ENCODE measurements at places on chromosomes 6 and 20.

GRCh38 chr20:56845546-56846086, 216.5 kb downstream of the TFAP2C start:
- no peak for DNase-seq

DNA sequence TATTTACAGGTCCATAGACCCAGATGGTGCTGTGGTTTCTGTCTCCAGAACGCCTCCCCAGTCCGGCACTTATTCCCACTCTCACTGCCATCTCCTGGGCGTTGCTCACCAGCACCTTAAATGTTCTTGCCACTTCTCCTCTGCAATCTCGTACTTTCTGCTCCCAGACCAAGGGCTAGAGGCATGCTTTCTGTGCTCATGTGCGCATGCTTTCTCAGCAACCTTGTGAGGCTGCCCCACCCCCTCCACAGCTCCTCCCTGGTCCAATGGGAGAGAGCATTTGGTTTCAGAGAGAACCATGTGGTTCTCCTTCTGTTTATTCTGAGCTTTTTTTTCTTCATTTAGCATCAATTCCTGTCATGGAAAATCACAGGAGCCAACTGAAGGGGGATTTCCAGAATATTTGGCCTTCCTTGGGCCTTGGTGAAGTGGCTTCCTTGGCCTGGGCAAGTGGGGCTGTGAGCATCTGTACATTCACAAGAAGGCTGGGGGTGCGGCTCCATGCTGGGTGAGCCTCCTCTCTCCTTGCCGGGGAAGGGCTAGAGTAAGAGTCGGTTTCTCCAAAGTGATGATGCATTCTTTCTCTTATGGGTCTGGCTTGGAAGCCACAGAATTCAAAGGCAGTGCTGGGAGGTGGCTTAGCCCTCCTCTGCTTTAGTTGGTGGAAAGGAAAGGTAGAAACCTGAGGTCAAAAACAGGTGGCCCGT, 66.6 kb downstream of the PHACTR3 start:
- no peak for DNase-seq

DNA sequence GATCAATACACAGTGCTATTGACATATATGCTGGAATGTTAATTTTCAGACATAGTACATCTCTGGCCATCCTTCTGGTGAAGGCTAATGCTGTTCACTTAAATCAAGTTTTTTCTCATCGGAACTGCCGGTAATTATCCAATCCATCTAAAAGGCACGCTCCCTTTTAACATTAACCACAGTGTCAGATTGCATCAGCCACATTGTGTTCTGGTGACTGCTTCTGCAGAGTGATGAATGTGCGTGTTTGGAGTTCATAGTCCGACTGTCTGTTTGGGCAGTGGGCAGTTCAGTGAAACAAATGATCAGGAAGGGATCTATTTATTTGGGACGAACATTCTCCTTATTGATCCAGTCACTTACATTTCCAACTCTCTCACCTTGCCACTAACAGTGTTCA, 49.5 kb downstream of the SOBP start:
- no peak for DNase-seq

DNA sequence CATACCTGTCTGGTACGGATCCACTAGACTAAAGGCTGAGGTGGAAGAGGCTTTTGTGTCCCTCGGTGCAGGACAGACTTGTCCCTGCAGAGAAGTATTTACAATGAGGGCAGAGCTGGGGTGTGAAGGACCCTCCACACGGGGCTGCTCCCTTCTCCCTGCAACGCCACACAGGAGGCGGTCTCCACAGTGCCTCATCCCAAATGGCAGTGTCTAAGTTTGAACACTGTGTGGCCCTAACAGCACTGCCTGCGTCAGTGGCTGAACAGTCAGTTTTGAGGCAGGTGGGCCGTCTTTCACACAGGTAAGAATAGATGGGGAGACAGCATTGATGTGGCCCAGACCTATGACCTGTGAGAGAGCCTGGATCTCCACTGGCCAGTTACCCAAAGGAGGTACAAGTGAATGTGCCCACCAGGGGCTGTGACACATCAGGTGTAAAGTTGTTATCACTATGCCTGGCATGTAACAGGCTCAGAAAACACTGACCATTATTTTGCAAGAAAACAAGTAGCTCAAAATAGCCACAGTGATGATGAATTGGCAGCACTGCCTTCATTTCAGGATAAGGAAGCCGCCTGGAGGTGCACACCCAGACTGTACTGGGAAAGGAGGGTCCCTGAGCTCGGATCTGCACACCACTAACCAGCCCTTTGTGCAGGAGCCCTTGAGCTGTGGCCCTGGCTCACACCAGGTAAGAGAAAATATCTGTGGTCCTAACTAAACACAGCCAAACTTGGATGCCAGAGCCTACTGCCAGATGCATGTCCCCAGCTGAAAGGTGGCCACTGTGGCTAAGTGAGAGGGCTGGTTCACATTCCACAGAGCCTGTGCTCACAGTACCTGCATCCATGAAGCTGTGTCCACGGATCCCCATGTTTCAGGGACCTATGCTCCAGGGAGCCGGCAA, 246.7 kb downstream of the DLL1 start:
- DNase-seq = no peak

GRCh38 chr6:16278048-16278724, 39.8 kb downstream of the GMPR start:
- DNase-seq = no peak

DNA sequence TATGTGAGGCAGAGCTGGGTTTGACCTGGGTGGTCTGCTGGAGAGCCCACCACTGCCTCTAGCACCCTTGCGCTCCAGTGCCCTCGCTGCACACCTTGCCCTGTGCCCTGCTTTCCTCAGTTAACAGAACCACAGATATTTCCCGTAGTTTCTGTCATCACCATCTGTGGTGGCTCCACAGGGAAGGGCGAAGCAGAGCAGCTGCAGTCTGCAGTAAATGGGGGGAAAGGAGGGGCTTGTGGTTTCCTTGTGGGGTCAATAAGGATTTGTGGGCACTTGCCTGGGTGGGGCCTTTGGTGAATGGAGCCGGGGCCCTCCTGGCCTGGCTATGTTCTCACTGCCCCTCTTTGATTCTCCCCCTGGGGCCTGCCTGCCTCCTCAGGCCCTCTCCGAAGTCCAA, 21.2 kb upstream of the CCDC167 start:
- DNase-seq = no peak

GRCh38 chr6:34237722-34238584, 1.3 kb downstream of the HMGA1 start:
- DNase-seq = peak; percentile 86

DNA sequence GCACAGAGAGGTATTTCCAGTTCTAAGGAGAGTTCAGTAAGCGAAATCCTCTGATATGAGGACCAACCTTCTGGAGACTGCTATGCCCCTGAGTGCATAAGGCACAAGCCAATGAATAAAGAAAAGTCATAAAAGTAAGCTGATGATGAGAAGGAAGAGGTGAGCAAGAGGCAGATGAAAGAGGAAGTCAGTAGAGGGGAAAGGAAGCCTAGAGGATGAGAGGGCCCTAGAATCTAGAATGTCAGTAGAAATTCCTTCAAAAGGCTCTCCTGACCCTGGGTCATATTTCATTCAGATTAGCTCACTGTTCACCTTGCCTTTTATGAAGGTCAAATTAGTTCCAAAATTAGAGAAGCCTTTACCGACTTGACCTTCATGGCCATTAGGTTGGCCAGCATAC, 209.2 kb downstream of the CD83 start:
- DNase-seq = no peak

DNA sequence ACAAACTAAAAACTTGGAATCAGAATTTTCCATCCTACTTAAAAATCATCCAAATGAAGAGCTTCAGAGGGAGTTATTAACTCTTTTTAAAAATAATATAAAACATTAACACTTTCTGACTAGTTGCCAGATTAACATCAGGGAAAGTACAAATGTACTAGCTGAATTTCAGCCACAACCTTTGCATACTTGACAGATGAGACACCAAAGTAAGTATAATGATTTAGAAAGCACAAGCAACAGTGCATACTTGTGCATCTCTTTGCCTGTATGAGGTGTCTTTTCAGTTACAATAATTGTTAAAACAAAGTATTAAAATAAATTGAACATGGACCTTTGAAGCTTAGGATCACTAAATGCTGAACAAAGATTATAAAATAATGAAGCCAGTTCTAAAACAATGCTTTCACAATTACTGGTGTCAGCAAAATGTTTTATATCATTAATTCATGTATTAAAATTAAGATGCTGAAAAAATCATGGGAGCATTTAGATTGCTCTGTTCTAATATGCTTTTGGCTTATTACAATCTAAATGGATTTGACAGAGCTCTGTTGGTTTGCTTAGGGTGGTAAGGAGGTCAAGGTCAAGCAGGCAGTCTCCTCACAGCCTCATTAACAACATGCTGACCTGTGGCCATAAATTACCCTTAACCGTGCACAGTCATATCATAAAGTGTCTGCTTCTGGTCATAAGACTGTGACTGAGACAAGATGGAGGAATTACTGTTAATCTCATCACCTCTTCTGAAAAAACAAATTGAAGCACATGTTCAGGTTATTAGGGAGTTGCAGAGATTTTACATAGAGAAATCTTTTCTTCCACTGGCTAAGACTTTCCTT, 15.1 kb downstream of the RNF217 start:
- DNase-seq = no peak

DNA sequence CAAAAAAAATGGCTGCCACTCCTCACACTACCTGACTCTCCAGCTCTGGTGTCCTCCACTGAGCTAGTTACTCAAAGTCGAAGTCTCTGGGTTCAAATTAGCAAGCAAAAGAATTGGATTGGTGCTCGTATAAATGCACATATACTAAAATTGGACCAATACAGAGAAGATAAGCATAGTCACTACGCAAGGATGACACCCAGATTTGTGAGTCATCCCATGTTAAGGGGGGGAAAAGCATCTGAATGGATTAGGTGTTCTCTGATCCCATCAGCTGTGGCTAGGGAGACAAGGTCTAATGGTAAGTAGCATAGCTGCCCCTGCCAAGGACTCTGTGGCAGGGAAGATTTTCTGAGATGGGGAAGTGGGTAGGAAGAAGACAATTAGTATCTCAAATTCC, 18.3 kb upstream of the AMD1 start:
- DNase-seq = no peak

DNA sequence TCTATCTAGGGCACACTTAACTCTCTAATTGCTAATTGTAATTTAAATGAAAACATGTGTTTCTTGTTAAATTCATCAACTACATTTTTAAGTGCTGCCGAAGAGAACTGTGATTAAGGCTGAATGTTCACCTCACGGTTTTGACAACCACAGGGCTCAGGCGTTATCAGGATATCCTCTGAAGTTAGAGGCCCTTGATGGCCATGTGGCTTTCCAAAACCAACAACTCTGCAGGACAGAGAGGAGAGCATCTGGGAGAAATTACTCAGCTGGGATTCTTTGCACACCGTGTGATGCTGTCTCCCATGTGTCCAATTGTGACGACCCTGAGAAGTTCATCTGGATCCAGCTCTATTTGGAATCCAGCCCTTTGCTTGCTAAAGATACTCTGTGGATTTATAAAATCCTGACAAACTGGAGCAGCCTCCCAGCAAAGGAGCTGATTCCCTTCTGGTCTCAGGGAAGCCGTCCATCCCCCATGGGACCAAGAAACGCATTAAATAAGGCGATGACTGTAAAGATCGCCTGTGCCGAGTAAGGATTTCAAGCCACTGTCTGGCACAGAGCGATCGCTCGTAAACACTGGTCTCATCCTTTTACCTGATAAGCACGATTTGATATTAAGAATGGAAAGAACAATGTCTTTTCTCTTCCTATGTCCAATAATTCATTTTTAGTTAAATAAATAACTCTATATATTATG, 401.1 kb downstream of the CD83 start:
- no peak for DNase-seq

- DNase-seq = peak; percentile 90
Observed at GRCh38 chr6:41713650-41714291, 21.6 kb downstream of the TFEB start.

DNA sequence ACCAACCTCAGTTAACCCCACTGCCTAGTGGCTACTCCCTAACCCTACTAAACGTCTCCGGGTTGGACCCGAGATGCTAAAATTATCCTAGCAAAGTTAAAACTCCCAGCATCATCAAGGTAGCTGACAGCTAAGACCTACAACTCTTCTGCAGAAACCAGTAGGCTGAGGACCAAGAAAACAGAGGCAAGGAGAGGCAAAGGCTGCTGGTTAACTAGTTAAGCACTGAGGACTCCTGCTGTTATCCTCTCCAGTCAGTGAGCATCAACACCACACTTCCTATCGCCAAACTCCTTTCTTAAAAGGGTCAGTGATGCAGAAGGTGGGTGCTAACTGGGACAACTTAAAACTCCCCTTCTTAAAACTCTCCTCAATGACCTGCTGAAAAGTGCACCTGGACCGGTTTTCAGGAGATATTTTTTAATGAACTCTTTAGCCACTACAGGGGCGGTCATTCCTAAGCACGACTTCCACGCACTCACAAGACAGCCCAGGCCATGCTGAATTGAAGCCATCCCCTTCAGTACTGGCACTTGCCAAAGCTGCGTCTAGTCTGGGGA, 1.7 kb downstream of the TRERF1 start:
- no peak for DNase-seq

GRCh38 chr6:71510057-71510713, 221.6 kb downstream of the OGFRL1 start:
- peak; percentile 58 for DNase-seq

- no peak for DNase-seq
Observed at GRCh38 chr6:125415913-125416312, 114.1 kb upstream of the HDDC2 start.

DNA sequence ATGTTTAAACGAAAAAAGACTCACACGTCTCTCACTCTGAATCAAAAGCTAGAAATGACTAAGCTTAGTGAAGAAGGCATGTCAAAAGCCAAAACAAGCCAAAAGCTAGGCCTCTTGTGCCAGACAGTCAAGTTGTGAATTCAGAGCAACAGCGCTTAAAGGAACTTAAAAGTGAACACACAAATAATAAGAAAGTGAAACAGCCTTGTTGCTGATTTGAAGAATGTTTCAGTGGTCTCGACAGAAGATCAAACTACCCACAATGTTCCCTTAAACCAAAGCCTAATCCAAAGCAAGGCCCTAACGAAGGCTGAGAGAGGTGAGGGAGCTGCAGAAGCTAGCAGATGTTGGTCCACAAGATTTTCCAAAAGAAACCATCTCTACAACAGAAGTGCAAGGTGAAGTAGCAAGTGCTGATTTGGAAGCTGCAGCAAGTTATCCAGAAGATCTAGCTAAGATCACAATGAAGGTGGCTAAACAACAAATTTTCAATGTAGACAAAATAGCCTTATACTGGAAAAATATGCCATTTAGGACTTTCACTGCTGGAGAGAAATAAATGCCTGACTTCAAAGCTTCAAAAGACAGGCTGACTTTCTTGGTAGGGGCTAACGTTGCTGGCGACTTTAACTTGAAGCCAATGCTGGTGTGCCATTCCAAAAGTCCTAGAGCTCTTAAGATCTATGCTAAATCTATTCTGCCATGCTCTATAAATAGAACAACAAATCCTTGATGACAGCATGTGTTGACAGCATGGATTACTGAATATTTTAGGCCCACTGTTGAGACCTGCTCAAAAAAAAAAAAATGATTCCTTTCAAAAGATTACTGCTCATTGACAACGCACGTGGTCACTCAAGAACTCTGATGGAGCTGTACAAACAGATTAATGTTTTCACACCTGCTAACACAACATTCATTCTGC, 40.3 kb downstream of the SEC63 start:
- DNase-seq = peak; percentile 84

GRCh38 chr6:163999475-164000125, 585.1 kb downstream of the QKI start:
- no peak for DNase-seq
